H1 (cell line): ENCODE measurements at places on chromosomes 3 and 15.

DNA sequence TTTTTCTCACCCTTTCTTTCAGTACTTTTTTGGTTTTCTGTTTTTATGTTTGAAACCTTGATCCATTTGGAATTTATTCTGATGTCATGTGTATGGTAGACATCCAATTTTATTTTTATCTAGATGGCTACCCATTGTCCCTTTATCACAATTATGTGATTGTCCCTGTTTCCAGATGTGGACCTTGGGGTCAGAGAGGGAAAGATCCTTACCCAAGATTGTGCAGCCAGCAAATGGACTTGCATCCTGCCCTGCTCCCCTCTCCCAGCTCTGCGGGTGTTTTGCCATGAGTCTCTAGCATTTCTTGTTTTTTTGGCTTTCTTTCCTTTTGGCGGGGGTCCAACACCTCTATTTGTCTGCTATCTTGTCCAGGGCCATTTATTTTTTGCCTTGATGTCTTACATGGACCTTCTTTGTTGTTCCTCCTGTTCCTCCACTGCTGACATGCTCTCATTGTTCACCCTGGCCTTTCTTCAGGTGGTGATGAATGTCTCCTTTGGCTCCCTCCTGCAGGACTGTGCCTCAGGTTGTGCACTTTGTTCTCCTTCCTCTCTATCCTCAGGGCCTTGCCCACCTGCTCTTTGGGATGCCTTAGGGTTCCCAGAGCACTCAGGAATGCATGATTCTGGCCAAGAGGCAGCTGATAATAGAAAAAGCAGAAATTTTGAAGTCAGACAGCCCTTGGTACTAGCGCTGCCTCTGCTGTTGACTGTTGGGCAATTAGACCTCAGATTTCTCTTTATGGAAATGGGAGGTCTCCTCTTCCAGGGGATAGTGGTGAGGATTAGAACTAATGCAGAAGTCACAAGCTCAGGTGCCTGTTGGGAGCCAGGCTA lies 84.3 kb downstream of the EEFSEC start:
- DNase-seq = peak; percentile 34

DNA sequence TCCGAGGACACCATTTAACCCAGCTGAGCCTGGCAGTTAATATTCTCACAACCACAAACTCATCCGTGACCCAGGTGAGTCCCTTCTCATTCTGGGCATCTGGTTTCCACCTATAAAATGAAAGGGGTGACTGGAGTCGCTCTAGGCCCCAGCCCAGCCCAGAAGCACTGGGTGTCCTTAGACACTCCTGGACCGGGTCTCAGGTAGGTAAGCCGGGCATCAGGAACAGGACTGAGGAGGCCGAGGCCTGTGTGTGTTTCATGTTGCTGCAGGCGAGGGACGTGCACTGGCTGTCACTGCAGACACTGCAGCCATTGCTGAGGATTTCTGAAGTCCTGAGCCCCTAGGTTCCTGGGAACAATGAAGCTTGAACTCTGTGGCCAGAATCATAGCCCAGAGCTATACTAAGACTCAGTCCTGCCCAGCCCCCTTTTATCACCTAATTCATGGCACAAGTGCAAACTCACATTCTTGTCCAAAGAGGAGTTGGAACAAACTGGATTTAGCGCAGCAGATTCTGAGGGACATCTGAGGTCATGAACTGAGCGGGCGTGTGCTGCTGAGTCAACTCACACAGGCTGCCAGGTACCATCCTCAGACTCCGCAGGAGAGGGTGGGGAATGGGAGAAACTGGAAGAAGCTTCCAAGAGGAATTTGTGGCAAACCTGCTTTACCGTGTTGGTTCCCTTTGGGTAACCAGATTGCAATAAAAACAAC lies 184.9 kb downstream of the FAM43A start:
- no peak for DNase-seq

- DNase-seq = no peak
Observed at GRCh38 chr15:100988857-100989256, 69.7 kb downstream of the LRRK1 start.

- no peak for DNase-seq
Observed at GRCh38 chr3:66480666-66481065, 20.2 kb downstream of the LRIG1 start.

- no peak for DNase-seq
Observed at GRCh38 chr3:194318511-194319161, 32.5 kb downstream of the CPN2 start.

- peak; percentile 1 for DNase-seq
Observed at GRCh38 chr3:133547432-133548041, 25.9 kb upstream of the CDV3 start.

DNA sequence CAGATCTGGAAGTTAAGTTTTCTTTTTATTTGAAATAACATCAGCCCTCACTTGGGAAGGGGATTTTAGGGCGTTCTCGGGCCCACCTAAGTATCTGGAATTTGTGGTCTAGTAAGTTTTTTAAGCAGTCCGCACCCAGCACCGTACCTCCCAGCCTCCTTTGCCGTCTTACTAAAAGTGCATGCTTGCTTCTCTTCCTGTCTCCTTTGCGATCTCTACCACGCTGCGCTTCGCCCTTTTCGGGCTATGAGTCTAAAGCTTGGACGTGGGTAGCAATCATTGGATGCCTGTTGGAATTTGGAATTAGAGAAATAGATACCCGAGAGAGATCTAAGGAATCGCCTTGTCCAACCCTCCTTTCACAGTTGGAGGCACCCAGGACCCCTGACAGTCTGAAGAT lies 1.1 kb downstream of the THSD4 start:
- DNase-seq = no peak

DNA sequence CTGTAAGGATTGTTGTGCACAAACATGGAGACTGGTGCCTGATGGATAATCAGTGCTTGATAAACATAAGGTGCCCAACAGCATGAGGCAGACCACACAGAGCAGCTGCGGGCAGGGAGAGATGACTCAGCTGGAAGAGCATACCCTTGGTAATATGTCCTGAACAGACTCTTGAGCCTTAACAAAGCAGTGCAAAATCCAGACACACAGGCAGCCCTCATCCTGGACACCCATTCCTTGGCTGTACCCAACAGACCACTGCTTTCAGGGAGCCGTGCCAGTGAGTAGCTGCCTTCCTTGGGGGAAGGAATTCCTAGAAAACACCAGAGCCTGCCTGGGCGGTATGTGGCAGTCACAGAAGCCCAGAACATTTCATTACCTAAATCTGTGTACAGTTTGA lies 156.2 kb downstream of the CLSTN2 start:
- DNase-seq = no peak

DNA sequence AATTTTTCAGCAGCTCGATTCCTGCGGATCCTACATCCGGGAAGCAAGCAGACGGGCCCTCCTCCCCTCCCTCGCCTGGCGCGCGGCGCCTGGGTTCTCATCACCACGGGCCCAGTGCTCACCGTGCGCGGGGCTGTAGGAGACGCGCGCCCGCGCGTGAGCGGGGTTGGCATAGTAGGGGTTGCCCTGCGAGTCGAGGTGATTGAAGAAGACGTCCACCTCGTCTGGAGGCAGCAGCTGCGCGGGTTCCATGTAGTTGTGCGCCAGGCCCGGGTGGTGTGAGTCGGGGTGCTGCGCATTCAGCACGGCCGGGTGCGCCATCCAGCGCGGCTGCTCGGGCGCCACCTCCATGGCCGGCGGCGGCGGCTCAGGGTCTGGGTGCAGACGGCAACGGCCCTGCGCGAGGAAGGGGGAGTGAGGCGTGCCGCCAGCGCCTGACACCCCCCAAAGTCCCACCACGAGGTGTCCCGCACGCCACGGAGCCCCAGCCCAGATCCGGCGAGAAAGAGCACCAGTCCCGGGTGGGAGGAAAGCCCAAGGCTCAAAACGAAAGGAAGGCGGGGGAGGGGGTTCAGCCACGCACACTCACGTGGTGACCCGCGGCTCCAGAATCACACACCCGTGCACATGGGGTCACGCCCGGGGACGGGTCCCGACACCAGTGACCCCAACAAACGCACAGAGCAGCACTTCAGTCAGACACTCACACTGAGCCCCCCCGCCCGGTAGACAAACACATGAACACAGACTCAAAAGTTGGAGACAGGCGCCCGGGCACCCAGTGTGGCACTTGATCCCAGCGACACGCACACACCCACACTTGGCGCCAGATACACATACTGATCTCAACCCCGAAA lies 6.1 kb downstream of the GATA2 start:
- no peak for DNase-seq
